ENCODE measurements at places on chromosomes 4 and X.

DNA sequence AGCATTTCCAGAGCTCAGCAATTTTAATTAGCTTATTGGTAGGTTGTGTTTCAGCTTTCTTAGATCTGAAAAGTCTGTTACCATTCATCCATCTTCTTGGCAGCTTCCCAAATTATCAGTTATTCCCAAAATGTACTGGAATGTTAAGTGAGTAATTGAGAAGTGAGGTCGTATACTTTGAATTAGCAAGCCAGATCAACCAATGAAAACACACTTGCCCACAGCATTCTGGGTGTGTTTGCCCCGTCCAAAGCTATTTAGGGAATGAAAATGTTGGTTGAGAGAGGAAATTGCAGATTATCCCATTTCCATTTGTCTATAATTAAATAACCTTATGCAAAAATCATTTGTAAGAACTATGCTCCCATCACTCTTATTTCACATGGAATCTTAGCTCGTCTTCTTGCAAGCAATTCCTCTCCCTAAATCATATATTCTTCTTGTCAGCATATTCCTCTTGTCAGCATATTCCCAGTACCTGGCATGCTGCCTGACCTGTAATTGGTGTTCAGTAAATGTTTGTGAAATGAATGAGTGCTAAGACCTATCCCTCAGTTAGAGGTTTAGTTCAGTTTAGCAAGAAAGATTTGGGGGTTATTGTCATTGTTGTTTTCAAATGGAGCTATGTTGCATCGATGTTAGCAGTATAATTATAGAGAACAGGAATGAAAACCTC, 23.3 kb upstream of the ANTXR2 start:
- DNase-seq: no peak

DNA sequence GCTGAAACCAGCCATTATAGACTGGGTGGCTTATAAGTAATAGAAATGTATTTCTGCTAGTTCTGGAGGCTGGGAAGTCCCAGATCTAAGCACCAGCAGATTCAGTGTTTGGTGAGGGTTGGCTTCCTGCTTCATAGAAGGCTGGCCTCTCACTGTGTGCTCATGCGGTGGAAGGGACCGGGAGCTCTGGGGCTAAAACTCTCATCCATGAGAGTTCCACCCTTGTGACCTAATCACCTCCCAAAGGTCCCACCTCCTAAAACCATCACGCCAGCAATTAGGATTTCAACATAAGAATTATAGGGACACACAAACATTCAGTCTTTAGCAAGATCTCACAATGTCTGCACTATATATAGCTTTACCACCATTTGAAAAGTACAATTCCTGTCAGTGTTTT, 215.2 kb downstream of the CBR4 start:
- DNase-seq: no peak

DNA sequence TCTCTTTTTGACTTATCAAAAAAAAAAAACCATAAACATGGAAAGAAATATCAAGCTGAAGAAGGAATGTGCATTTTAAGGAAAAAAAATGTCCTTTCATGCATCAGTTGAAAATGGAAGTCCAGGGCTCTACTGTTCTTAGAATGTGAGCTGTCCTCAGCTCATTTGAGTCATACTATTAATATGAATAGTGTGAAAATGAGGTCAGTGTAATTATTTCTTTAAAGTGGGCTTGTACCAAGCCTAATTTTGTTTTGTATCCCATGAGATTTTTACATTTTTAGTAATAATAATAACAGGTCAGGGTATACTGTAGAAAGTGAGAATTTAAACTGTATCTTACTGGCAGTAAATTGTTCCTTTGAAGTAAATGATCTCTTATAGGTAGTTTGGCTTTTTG, 148.5 kb downstream of the NAA11 start:
- no peak for DNase-seq

DNA sequence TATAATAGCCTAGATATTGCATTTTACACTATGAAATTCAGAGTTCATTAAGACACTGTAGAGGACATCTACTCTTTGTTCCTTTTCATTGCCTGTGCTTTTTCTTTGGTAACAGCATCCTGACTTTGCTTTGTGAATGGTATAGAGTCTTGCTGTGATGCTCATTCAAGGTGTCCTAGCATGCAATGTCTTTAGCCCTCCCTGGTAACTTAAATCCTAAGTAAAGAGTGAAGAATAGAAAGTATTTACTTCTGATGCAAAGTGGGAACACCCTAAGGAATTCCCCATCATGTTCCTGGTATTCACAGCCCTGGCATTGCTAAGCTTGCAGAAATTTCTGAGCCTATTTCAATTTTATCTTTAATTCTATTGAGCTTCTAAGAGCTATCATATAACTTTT, 400.1 kb downstream of the FAT4 start:
- DNase-seq: no peak

- no peak for DNase-seq
Observed at GRCh38 chrX:13043138-13043537, 1.3 kb downstream of the FAM9C start.

DNA sequence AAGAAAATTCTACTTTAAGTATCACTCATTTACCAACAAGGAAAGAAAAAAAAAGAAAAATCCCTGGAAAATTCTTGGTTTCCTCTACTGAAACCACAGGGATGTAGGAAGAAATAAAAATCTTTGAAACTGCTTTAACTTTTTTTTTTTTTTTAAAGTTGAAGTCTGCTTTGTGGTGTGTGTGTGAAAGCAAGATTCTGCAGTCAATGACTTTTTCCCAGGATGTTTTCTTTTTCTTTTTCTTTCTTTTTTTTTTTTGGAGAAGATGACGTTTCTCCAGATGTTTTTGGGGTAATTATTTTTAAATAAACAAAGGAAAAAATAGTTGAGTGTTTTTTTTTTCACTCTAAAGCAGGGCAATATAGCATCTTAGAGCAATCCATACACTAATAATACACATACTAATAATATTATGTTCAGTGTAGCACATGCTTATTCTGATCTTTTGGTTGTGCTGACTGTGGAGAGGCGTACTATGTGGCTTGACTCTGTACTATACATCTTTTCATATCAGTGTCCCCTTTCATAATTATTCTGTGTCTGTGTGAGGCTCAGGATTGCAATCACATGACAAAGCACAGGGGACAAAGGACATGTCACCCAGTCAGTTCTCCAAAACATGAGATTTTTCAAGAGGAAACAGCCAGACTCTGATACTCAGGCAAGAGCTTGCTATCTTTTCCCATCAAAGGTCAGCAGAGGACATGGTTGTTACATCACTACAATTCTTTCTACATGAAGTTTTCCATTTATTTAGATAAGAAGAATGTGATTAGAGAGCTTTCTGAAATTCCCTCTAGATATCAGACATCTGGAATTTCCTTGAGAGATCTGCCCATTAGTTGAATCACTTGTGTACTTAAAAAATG, 111.0 kb downstream of the PDE5A start:
- DNase-seq: no peak

GRCh38 chr4:185740471-185740873, 71.5 kb downstream of the SORBS2 start:
- DNase-seq: no peak

DNA sequence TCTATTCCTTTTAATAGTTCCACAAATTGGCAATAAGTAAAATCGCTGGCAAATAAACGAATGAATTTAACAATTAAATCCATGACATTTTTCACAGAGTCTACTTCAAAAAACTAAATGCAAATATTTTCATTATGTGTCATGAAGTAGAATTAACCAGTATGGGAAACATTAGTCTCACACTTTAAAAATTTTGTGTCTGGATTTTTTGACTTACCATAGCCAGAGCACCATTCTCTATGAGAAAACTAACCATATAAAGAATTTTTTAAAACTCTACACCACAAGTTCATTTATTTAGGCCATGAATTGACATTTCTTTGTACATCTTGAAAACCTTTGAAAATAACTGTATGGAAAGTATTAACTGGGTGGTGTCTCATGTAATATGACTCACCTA, 41.2 kb downstream of the PRDM5 start:
- DNase-seq: no peak

GRCh38 chr4:15110120-15110571, 107.9 kb downstream of the CPEB2 start:
- no peak for DNase-seq

DNA sequence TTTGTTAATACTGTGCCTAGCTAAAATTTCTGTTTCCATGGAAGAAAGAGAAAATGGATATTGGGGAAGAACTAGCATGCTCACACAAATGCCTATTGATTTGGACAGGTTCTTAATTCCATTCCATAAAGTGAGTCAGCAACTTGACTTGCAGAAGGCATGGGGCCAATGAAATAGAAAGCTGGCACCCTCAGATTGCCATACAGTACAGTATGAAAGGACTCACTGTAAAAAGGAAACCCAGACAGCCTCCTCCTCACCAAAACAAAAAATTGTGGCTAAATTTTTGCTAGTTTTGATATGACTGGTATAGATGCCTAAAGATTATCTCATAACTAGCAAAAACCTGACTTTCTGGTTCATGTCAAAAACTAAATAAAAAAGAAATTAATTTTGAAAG, 11.2 kb upstream of the TAB3 start:
- no peak for DNase-seq

GRCh38 chr4:2763511-2763967, 7.4 kb upstream of the TNIP2 start:
- DNase-seq: no peak

GRCh38 chr4:187088070-187088799, 364.6 kb upstream of the FAT1 start:
- DNase-seq: no peak

DNA sequence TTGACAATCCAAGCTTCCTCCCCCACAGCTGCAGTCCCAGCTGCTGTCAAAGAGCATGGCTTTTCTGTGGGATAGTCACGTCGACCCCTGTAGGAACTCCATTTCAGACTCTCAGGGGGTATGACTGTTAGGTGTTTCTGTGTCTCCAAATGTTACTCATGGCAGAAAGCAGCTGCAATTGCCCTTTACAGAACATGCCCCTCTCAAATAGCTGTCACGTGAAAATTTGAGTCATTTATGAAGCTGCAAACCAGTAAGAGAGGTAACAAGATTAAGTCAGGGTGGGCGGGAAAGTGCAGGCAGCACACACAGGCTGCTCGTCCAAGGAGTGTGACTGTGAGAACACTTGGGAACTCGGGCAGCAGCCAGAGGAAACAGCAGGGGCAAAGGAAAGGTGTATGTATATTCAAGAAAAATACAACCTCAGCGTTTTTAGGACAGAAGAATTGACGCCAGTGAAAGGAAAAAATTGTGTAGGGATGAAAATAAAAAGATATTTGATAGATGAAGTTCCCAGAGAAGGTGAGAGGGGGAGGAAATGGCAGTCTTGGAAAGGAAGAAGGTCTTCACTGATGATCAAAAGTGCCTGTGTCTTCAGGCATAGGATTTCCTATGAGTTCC, 66.5 kb upstream of the TMEM184C start:
- no peak for DNase-seq

GRCh38 chrX:129682979-129683378, 28.2 kb upstream of the APLN start:
- no peak for DNase-seq

- no peak for DNase-seq
Observed at GRCh38 chr4:151204925-151205524, 71.9 kb upstream of the PRSS48 start.

GRCh38 chrX:43861750-43862149, 20.5 kb downstream of the MAOB start:
- DNase-seq: no peak

DNA sequence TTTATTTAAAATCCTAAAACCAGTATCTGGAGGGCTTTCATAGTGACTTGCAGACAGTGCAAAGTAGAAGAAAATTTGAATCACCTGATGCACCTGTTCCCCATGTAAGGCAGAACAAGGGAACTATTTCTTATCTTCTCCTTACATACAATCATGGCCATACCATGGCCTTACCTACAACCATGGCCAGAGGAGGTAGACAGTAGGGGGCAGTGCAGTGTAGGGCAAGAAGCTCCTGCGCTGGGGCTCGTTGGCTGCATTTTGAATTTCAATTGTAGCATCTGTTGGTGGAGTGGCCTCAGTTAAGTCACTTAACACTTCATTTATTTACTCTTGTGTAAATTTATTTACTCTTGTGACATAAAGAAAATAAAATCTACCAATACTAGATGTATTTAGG, 33.0 kb downstream of the GALNTL6 start:
- no peak for DNase-seq

GRCh38 chrX:3526731-3527130, 180.3 kb upstream of the MXRA5 start:
- DNase-seq: no peak

DNA sequence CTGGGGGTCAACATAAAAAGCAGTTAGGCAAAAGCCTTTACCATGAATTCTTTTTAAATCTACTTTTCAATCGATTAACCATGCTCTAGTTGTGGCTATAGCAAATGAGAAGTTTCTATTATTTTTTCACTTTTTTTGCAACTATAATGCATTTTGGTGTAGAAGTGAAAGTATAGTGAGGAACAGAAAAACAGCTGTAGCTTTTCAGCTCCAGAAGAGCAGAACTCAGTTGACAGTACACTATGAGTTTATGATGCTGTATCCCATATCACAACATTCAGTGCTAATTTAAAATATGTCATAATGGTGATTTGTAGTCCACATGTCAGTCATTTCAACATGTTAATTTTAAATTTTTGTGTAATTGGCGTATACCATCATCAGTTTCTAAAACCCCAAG, 8.7 kb upstream of the MUC7 start:
- no peak for DNase-seq

- DNase-seq: no peak
Observed at GRCh38 chr4:122052677-122053076, 99.5 kb upstream of the BLTP1 start.

DNA sequence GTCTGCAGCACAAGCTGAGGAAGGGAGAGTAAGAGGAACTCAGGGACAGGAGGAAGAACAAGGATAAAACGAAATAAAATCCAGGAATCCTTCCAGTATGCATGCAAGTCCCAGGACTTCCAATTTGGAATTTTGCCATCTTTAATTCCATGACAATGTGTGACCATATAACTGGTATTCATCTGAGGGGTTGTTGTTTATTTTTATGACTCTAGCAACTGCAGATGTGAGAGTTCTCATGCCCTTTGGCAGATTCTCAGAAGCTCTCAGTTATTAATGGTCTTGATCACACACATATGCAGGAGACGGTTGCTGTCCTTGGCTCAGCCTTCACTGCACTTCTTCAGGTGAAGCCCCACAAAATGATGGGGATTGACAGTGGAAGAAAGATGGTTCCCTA, 148.2 kb downstream of the SMIM20 start:
- no peak for DNase-seq

GRCh38 chr4:161364681-161365080, 799.1 kb downstream of the FSTL5 start:
- DNase-seq: no peak

DNA sequence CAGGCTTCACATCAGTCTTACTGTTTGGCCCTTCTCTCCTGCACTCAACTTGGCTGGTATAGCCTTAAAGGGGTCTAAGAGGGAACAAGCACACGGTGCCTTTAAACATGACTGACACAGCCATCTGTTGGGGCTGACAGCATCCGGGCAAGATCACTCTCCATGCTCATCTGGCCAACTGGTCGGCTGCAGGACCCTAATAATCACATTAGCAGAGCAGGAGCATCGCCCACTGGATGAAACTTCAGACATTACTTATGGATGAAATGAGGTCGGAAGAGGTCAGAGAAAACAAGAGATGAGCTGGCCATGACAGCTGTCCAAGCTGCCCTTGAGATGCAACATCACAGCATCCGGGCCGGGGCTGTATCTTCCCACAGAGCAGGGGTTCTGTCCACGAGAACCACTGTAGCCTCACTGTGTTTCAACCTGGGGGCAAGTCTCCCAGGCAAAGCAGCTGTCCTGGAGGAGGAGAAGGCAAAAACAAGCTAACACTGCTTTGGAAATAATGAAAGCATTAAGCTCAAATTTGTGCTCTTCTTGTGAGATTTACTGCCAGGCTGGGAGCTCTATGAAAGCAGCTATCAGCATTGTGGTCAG, 94.4 kb upstream of the TTC29 start:
- no peak for DNase-seq
